ENCODE measurements at places on chromosomes 7 and 10.

DNA sequence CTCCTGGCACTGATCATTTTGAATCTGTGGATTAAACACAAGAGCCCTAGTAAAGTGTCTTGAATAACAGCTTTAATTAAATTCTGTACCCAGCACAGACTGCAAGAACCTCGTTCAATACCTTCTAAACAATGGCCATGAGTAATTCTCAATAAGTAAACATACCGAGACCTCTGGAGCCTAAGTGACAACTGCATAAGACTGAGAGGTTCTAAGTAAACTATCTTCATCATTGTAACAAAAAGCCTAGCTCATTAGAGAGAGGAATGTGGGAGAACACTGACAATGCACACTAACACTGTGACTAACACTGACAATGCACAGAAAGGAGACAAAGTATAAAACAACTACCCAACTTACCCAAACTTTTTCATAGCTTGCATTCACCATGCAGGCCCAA is 117.4 kb downstream of the ELAPOR2 start:
- no peak for DNase-seq

DNA sequence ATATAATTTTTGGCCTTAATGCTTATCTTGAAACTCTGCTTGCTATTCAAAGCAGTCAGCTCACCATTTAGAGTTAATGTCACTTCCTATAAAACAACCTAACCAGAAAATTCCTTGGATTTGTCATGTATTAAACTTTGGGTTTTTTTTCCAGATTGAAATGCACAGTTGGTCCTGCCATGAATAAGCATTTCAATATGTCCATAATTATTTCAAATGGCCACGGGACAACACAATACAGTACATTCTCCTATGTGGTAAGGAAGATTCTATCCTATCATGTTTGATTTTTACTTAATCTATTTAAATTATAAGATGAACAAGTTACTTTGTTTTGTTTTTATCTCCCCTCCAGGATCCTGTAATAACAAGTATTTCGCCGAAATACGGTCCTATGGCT is 85.3 kb downstream of the MET start:
- DNase-seq = no peak

GRCh38 chr10:97782455-97783228 is 10.8 kb upstream of the SFRP5 start:
- DNase-seq = no peak

DNA sequence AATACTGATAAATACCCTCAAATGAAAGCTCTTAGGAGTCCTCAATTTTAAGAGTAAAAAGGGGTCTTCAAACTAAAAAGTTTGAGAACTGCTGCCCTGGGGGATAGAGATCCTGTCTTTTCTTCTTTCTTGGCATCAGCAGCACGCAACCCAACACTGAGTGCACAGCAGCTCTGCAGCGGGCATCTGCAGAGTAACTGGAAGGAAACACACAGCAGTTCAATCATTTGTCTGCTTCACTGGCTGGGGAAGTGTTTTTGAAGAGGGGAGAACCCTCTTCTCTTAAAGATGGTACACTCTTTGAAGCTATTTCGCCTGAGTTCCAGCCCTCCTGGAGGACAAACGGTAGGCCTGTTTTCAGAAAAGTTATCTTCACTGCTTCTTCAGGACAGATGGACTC is 193.6 kb downstream of the FGFR2 start:
- no peak for DNase-seq

GRCh38 chr10:108360187-108360586 is 1195.7 kb upstream of the SORCS1 start:
- DNase-seq = no peak

- no peak for DNase-seq
Measured at GRCh38 chr10:99429517-99430095, 818 bp downstream of the GOT1 start.

DNA sequence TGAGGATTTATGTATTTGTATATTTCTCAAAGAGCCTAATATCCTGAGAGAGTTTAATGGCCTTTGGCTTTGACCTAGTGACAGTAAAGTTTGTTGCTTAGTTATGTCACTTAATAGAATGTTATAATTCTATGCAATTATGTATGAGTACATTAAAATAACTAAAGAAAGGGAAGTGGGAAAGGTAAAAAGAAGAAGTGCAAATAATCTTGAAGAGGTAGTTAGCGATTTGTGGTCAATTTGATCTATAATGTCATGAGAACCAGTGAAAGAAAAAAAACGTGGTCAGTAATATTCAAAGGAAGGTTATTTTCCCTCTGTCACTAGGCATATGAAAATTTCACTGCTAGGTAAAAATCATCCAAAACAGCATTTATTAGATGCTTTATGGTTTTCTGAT is 143.4 kb upstream of the LSM8 start:
- no peak for DNase-seq

DNA sequence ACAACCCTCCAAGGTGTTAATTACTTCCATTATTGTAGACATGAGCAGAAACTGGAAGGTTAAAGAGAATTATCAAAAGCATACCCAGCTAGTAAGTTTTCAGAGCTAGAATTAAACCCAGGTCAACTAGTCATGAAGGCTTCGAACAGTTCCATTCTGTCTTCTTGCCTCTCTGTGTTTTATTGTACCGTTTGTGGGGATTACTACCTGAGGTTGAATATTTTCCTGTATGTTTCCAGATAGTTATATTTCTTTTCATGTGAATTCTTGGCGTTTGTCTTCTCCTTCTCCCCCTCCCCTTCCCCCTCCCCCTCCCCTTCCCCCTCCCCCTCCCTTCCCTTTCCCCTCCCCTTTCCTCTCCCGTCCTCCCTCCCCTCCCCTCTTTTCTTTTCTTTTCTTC is 218.0 kb upstream of the GALNT17 start:
- DNase-seq = no peak

Measured in retinal pigment epithelial cell (primary cell).